Retinal pigment epithelial cell (primary cell): ENCODE measurements at places on chromosomes 11 and 22.
A peak's percentile ranks its signal among the peaks of the same experiment; 100 is the strongest.

DNA sequence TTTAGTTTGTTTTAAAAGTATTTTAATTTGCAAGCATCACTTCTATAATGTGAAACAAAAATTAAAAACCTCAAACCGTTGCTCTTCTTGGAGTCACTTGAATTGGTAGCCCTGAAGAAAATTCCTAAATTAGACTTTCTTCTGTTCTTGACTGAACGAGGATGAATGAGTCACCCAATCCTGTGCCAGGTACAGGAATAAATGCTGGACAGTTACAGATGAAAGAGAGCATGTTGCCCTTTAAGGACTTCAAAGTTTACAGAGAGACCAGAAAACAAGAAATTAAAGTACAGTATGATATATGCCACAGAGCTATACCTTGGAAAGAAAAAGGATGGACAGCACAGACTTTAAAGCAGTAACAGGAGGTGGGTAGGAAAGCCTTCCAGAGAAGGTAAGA lies 41.3 kb upstream of the CXCR5 start:
- DNase-seq: no peak

GRCh38 chr22:45151503-45151902 lies 12.2 kb upstream of the NUP50 start:
- no peak for DNase-seq

DNA sequence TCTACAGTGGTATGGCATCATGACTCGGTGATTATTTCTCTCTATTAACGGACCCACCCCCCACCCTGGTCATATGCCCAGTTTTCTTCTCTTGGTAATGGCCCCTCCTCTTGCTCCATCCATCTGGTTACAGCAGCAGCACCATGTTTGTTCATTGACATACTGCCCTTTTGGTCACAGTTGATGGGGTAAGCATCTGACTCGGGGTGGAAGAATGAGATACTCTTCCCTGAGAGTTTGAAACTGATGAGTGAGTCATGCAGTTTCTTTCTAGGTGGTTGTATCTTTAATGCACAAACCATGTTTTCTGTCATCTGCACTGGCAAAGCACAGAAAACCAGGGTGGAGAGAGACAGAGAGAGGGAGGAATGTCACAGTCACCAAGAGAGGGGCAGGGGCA lies 126.0 kb downstream of the SYN3 start:
- peak; percentile 7 for DNase-seq

GRCh38 chr11:84270466-84270865 lies 984.3 kb upstream of the CCDC90B start:
- DNase-seq: no peak

DNA sequence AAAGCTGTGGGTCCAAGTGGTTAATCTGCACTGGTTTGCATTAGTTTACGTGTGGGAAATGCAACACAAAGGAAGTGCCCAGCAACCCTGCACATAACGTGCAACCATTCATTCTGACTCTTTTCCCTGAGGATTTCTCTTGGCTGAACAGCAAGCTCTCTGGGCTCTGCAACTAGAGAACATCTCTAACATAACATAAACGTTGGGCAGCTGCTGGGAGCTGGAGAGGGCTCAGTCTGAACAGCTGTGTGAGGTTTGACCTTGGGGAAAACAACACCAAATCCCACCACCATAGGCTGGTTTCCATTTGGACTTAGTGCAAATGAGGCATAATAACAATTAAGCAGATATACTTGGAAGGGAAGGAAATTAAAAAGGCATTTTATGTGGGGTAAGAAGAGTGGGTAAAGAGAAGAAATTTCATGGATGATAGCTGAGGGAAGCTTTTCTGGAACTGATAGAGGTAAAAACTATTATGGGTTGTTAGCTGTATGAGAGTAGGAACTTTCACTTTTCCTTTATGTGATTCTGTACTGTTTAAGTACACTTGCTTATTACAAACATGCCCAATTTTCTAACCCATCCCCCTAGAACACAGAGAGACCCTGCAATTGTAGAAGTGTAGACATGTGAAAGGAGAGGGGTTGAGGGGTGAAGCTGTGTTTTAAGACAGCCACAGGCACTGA lies 76.2 kb downstream of the SNX19 start:
- no peak for DNase-seq

GRCh38 chr22:27973846-27974245 lies 54.8 kb upstream of the PITPNB start:
- no peak for DNase-seq

DNA sequence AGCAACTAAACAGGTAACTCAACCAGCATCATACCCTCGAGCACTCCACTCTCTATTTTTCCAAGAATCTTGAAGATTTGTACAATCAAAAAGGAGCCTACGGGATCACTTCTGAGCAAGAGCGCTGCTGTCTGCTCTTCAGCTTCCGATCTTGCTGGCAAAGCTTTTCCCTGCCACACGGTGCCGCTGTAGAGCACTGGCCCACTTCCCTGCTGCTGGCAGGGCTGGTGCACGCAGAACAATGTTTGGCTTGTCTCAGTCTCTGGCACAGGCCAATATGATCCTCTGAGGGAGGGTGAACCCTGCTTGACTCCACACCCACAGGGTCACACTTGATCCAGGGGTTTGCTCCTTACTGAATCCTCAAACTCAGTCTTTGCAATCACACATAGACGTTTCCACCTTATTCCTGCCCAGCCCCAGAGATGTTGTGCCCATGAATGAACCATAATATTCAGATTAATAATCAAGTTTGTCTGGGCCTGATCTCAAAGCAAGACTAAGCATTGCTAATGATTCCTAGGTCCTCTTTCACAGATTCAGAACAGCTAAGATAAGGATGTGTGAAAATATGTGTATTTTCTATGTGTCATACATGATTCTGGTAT lies 536.6 kb downstream of the SOX6 start:
- no peak for DNase-seq

- DNase-seq: no peak
Observed at GRCh38 chr11:97739932-97740800, 1280.6 kb upstream of the CNTN5 start.

GRCh38 chr11:72483412-72484186 lies 49.3 kb upstream of the CLPB start:
- DNase-seq: no peak

GRCh38 chr22:16963189-16963945 lies 44.7 kb downstream of the GAB4 start:
- no peak for DNase-seq

GRCh38 chr11:33722590-33723234 lies 13.5 kb downstream of the CD59 start:
- no peak for DNase-seq

GRCh38 chr11:10657308-10658271 lies 36.0 kb downstream of the IRAG1 start:
- DNase-seq: peak; percentile 59

- no peak for DNase-seq
Observed at GRCh38 chr22:35995348-35995747, 33.3 kb downstream of the RBFOX2 start.

DNA sequence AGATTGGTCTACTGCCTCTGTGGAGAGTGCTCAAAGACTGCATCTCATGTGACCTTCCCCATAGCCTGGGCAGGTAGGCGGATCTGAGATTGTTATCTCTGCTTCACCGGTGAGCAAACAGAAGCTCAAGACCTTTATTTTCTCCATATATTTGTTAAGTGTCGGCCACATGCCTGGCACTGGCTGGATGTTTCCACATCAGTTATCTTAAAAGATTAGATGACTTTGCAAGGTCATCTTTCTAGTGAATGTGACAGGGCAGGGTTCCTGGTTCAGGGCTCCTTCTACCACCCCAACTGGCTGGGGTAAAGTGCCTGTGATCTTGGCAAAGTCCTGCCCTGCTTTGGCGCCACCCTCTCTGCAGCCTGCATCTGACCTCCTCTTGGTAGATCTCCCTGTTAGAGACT lies 125.0 kb downstream of the CCDC81 start:
- no peak for DNase-seq

DNA sequence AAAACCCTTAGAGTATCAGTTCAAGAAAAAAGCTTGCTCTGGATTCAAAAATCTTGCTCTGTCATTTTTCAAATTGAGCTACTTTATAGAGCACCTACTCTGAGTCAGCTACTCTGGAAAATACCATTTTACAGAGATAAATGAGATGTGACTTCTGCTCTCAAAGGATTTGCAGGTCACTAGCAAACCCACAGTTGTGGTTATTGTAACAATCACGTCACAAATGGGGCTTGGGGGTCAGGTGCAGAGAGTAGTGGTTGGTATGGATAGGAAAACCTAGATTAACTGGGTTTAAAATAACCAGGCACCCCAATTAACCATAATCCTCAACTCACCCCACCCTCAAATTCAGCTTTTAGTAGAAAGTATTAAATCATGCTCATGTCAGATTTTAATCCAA lies 52.3 kb downstream of the MSANTD4 start:
- peak; percentile 4 for DNase-seq

DNA sequence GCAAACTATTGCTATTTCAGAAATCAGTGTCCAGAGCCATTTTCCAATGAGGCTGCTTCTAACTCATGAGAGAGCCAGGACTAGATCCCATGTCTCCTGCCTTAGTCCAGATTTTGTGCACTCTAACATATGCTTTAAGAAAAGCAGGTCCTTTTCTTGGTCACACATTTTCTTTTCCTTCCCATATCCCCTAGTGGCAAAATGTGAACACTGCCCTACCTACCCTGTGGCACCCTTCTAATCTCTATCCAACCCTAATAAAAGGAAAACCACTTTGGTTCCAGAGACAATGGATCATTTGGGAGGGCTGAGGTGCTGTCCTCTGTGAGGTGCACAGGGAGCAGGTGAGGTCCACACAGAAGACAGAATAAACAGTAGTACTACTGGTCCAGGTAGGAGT lies 72.0 kb upstream of the DDI1 start:
- no peak for DNase-seq

DNA sequence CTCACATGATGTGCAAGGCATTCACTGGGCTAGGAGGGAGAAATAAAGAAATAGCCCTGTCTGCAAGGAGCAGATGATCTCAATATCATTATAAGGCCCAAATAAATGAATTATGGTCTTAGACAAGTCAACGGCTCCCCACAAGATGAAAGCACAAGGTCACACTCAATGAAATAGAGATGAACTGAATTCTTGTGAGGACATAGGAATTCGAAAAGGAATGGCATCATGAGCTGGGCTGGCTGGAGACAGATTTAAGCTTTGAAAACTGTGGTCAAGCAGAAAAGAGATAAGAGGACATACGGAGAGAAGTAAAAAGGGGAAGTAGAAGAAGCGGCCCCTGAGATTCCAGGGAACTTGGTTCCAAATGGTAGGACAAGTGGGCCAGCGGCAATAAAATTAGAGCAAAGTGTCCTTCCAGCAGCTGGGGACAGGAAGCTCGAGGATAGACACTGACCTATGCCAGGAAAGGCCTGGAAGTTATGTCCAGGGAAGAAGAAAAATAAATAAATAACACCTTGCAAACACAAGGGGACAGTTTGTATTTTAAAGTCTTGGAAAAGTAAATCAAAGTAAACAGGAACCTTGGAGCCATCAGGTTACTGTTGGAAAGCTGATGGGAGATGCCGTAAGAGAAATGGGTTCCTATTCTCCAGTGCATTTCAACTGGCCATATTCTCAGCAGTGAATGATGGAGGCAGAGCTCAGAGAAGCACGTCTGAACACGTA lies 37.8 kb downstream of the GALNT18 start:
- DNase-seq: no peak

DNA sequence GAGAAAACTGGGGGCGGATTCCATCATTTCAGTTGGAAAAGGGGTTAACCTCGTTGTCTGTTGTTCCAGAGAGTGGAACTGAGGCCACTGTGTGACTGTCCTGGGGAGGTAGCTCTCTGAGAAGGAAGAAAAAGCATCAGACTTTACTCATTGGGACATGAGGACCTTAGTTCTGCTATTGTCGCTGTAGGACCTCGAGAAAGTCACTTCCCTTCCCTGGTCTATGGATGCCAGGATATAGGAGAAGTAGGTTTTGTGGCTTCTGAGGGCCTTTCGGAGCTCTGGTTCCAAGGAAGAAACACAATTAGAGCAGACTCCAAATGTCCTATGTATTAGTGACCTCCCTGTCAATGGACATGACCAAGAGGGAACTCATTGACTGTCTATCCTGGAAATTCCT lies 6.2 kb downstream of the MYO18B start:
- DNase-seq: no peak

- no peak for DNase-seq
Observed at GRCh38 chr11:110475671-110476070, 45.9 kb downstream of the FDX1 start.

DNA sequence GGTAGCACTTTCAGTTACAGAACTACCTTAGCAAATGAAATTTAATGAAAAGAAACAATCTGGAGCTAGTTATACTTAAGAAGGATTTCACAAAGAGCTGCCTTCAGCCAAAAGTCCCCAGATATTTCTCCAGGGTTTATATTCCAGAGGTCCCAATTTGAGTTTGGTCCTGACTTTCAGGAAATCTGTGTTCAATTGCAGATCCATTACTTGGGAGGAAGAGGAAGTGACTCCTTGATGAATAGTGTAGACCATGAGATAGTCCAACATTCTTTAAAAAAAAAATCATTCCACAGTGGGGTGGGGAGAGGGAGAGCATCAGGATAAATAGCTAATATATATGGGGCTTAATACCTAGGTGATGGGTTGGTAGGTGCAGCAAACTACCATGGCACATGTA lies 117.6 kb upstream of the ARHGAP20 start:
- no peak for DNase-seq

GRCh38 chr11:47333526-47333845 lies 19.0 kb downstream of the MYBPC3 start:
- DNase-seq: no peak

DNA sequence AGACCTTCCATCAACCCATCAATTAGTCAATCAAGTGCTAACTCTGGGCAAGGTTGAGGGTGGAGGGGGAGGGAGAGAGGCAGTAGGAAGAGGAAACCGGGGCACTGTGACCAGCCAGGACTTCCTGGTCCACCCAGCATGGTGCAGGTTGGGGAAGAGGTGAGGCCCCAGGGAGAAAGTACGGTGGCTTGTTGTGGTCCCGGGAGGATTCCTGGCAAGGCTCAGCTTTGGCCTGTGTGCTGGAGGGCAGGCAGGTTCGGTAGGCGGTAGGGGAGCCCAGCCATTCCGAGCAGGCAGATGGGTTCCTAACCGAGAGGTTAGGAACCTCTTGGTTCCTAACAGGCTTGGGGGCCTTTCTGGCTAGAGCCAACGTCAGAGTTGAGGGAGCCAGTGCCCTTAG lies 10.8 kb downstream of the ST14 start:
- no peak for DNase-seq

- no peak for DNase-seq
Observed at GRCh38 chr11:114215871-114216795, 80.1 kb upstream of the NNMT start.

- no peak for DNase-seq
Observed at GRCh38 chr11:35514481-35514880, 10.9 kb downstream of the PAMR1 start.

DNA sequence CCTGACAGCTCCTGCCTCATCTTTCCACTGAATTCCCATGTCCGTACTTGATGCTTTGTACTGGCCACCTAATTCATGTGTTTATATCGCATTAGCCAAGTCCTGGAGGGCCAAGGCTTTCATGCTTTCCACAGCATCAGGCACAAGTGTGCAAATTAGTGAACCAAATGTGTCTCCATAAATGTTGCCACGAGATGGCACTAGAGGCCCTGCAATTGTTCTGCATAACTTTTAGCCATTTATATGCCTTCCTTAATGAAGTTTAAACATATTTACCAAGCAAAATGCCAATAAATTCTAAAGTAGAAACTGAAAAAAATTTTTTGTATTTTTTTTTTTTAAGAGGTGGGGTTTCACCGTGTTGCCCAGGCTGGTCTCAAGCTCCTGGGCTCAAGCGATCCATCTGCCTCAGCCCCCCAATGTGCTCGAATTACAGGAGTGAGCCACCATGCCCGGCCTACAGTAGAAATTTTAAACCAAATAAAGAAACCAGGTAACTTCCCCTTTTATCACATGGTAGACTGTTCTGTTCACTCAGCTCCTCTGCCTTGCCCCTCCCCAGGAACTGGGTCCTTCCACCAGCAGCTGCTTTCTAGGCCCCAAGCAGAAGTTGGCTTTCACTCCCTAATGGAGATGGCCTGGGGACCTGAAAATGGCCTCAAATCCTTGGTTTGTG lies 20.8 kb upstream of the IL18BP start:
- no peak for DNase-seq
